Muscle of leg (tissue), 16 donors: ENCODE measurements at places on chromosomes 5 and 9. TPM values are rescaled to one million over a fixed set of nuclear protein-coding genes. Genes with fewer than 3 reads are reported as not detected.
A peak's percentile ranks its signal among the peaks of the same experiment; 100 is the strongest.

DNA sequence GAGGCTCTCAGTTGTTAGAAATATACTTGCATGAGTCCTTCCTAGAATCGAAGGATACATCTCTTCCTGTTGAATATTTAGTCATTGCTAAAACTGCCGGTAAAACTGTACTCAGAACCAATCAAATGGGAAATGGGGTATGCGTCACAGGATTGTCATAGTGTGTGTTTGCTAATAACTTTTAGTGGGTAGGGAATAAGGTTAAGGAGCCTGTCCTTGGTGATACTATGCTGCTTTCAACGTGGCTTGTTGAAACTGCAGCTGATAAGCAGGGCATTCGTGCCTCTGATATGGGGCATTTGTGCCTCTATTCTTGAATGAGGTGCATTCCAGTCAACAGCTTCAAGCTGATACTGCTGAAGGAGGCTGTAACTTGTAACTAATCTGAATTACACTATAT is 26.6 kb downstream of the HABP4 start:
- no peaks in the 10 kb centered on the region for H3K27me3 ChIP-seq
- H3K27ac ChIP-seq: no peak overlapping the region
- no peak for DNase-seq
- H3K4me1 ChIP-seq: no peaks in the 10 kb centered on the region

GRCh38 chr5:124128867-124129266 is 616.9 kb downstream of the CSNK1G3 start:
- no peak overlapping the region for H3K27ac ChIP-seq
- no peak overlapping the region for H3K4me3 ChIP-seq
- no peak for DNase-seq
- H3K4me1 ChIP-seq: peaks cover 16% of the 10 kb centered on the region
- H3K36me3 ChIP-seq: no peaks in the 10 kb centered on the region

GRCh38 chr5:119340597-119341218 is 15.1 kb upstream of the TNFAIP8 start:
- DNase-seq: no peak
- H3K27ac ChIP-seq: no peak overlapping the region
- no peaks in the 10 kb centered on the region for H3K27me3 ChIP-seq
- no peaks in the 10 kb centered on the region for H3K36me3 ChIP-seq

The LCN9 gene
- not detected for total RNA-seq

- no peaks in the 10 kb centered on the region for H3K4me1 ChIP-seq
- DNase-seq: no peak
- no peak overlapping the region for H3K4me3 ChIP-seq
- H3K27me3 ChIP-seq: peaks cover 2% of the 10 kb centered on the region
Measured at GRCh38 chr5:149036970-149037369, 25.9 kb downstream of the SH3TC2 start.

DNA sequence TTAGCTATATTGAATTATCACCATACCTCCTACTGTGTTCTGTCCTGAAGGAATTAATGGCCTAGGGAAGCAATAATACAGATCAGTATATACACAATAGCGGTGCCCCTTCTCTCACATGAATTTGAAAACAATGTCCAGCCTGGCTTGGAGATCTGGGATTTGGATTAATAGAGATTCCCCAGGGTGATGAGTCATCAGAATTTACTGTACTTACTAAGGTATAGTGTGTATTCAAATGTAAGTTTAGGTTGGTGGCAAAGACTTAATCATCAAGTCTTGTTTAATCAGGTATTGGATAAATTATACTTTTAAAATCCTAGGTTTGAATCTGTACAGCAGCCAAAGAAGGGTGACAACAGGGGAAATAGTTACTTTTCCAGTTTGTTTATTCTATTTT is 121.5 kb downstream of the FEM1C start:
- DNase-seq: no peak
- peaks cover 14% of the 10 kb centered on the region for H3K4me1 ChIP-seq
- H3K27ac ChIP-seq: peak overlapping the region; percentile 89
- H3K36me3 ChIP-seq: no peaks in the 10 kb centered on the region
- no peaks in the 10 kb centered on the region for H3K27me3 ChIP-seq

DNA sequence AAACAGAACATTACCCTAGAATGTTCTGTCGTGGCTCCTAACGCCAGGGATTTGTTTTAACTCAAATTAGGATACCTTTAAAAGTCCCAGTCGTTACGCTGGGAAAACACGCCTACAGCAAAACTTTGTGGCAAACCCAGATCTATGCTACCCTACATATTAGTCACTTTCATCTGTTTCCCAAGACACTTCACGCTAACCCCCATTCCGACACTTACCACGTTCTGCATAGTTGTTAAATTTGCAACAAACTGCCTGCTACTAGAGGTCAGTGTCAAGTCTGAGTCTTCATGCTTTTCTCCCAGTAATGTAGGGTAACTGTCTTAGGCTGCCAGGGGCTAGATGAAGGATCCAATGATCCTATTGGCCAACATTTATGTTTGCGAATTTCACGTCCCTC is 140.3 kb downstream of the RASEF start:
- DNase-seq: no peak
- no peaks in the 10 kb centered on the region for H3K36me3 ChIP-seq
- no peak overlapping the region for H3K27ac ChIP-seq
- H3K27me3 ChIP-seq: no peaks in the 10 kb centered on the region
- H3K4me1 ChIP-seq: no peaks in the 10 kb centered on the region

DNA sequence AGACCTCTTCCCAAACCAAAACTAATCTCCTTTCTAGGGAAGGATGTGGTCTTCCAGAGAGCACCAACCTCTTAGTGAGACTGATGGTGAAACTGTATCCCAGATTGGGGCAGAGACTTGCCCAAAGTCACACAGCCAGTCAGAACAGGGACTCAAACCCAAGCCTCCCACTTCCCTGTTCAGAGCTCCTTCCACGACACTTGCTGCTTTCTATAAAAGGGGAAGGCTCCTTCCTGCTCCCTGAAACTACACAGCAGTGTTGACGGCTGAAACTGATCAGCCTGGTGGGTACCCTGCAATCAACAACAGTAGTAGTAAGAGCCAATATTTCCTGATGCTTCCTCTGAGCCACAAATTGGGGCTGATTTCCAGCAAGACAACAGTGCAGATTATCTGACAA is 1.5 kb downstream of the TOR2A start:
- no peak overlapping the region for H3K4me3 ChIP-seq
- DNase-seq: no peak
- H3K36me3 ChIP-seq: peaks cover 34% of the 10 kb centered on the region

The ZNG1E gene
- total RNA-seq: 30.8 TPM

The SPATA9 gene
- 0.71 TPM for total RNA-seq

DNA sequence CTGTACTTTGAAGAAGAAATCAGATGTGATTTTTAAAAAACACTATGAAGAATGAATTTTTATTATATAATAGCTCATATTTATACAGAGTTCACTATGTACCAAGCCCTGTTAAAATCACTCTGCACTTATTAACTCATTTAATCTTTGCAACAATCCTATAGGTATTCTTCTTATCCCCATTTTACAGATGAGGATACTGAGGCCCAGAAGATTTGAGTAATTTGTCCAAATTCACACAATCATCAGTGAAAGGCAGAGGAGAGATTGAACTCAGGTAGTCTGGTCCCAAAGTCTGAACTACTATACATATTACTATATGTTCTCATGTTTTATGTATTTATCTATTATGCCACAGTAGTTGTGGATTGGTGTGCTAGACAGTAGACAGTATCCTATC is 16.1 kb downstream of the PLAC8L1 start:
- no peak for DNase-seq
- H3K27ac ChIP-seq: no peak overlapping the region
- no peak overlapping the region for H3K4me3 ChIP-seq

- H3K27me3 ChIP-seq: no peaks in the 10 kb centered on the region
- H3K27ac ChIP-seq: no peak overlapping the region
- no peaks in the 10 kb centered on the region for H3K36me3 ChIP-seq
- H3K4me3 ChIP-seq: no peak overlapping the region
Measured at GRCh38 chr9:79061752-79062616, 509.8 kb upstream of the TLE4 start.

The PDE8B gene
- 2.0 TPM for total RNA-seq
